ENCODE measurements at places on chromosomes 1 and 21. TPM values are rescaled to one million over a fixed set of nuclear protein-coding genes. Genes with fewer than 3 reads are reported as not detected.

DNA sequence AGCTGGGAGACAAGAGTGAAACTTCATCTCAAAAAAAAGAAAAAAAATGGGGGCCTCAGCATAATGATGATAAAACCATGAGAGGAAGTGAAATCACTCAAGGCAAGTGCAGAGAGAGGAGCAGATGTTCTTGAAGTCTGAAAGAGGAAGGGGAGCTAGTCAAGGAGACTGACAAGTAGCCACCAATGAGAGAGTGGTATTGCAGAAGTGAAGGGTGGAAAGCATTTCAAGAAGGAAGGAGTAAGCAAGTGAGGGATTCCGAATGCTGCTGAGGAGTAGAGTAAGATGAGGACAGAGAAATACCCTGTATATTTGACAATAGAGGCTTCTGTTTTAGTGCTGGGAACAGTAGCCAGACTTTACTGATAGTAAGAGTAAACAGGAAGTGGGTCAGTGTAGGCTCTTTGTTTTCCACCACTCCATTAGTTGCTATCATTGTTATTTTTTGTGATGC, 2.9 kb downstream of the TATDN3 start:
- H3K27ac ChIP-seq: peak overlapping the region; percentile 73
- H3K27me3 ChIP-seq: no peaks in the 10 kb centered on the region
- H3K4me1 ChIP-seq: peaks cover 69% of the 10 kb centered on the region

GRCh38 chr1:168342572-168343280, 62.0 kb downstream of the TBX19 start:
- H3K27ac ChIP-seq: no peak overlapping the region
- H3K4me1 ChIP-seq: peaks cover 7% of the 10 kb centered on the region
- H3K36me3 ChIP-seq: no peaks in the 10 kb centered on the region
- peak; percentile 89 for DNase-seq

- no peak overlapping the region for H3K27ac ChIP-seq
- no peaks in the 10 kb centered on the region for H3K36me3 ChIP-seq
- H3K27me3 ChIP-seq: no peaks in the 10 kb centered on the region
- DNase-seq: no peak
- H3K4me3 ChIP-seq: no peak overlapping the region
- peaks cover 8% of the 10 kb centered on the region for H3K4me1 ChIP-seq
These were observed 104.2 kb upstream of the CASZ1 start for GRCh38 chr1:10900691-10901090.

DNA sequence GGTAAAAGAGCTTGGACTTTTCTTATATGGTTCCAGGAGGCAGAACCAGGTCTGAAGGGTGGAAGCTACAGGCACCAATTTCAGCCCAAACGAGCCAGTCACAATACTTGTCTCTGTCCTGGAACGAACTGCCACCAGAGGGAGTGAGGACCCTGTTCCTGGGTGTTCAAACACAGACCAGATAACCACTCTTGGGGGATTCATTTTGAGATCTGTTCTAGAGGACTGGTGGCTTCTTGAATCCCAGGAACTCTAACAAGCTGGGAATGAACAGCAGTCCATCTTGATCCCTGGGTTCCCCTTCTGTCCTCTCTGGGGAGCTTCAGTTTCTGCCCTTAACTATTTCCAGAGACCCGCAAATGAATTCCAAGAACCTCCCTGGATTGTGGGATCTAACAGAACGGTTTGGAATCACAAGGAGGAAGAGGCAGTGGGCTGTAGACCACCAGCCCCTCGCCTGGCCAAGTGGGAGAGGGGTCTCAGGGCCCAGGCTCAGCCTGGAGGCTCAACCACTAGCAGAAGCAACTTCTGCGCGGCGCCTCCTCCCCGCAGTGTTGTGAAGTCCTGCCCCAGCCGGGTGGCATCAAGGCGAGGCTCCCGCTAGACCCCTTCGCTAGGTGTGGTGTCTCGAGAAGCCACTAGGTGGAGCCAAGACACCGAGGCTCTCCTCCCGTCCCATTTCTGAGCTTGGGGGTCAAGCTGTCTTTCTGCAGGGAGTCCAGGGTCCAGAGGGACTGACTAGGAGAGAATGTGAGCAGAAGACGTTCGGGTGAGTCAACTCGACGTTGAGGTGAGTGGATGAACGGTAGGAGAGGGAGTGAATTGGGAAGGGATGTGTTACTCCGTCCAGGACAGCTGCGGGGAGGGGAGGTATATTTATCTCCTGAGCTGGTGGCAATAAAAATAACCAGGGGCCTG, 12.1 kb upstream of the NES start:
- H3K4me3 ChIP-seq: no peak overlapping the region
- peak; percentile 85 for DNase-seq
- no peaks in the 10 kb centered on the region for H3K36me3 ChIP-seq

- H3K36me3 ChIP-seq: no peaks in the 10 kb centered on the region
- no peak overlapping the region for H3K27ac ChIP-seq
- H3K4me1 ChIP-seq: peaks cover 11% of the 10 kb centered on the region
- H3K27me3 ChIP-seq: no peaks in the 10 kb centered on the region
- no peak for DNase-seq
These were observed 104.4 kb downstream of the CRYAA start for GRCh38 chr21:43273016-43273707.

The CA6 gene
- not detected for total RNA-seq

DNA sequence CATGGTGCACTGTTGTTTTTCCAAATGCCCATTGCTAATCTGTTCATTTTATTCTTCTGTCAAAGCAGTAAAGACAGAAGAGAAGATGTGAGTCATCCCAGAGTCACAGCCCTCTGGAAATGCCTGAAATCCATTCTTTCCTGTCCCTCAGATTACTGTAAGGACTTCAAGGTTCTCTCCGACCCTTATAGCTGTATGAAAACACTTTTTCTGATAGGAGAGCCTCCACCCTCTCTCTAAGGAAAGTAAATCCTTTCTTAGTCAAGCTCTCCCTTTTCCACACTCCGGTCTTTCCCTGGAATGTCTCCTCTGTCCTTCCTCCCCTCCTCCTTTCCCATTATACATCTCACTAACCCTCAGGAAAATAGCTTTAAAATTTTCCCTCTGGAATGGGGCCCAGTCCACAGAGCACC, 3.5 kb upstream of the PRDX6 start:
- no peaks in the 10 kb centered on the region for H3K27me3 ChIP-seq
- H3K36me3 ChIP-seq: no peaks in the 10 kb centered on the region
- DNase-seq: no peak

- no peak for DNase-seq
- no peaks in the 10 kb centered on the region for H3K4me1 ChIP-seq
- H3K27ac ChIP-seq: no peak overlapping the region
- H3K4me3 ChIP-seq: no peak overlapping the region
These were observed 17.3 kb upstream of the TTC4 start for GRCh38 chr1:54698346-54698745.

The ITLN2 gene
- not detected for total RNA-seq

DNA sequence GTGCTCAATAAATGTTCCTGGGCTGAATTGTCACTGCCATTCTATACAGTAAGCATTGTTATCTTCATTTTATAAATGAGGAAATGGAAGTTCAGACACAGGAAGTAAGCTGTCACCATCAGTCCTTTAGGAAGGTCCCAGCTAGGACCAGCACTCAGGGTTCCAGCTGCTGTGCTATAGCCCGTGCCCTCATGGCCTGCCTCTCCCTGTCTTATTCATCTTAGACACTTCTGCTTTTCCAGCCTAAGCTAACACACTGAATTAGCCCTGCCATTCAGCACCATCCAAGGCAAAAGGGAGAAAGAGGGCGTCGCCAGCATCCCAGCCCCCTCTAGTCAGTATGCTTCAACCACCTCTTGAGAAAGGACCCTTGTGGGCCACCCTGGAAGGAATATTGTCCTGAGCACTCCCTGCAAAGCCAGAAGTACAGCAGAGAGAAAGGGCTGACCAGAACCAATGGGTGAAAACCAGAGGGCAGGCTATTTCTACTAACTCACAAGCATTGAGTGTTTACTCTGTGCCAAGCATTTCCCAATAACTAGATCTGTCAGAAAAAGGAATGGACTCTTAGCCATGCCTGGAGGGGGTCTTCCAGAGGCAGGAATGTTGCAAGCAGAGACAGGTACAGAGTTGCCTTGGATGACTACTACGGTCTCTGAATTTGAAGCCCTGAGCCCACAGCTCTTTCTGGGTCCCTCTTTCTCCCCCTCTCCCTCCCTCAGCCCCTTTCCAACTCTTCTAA, 77.9 kb upstream of the NFIA start:
- H3K27me3 ChIP-seq: no peaks in the 10 kb centered on the region
- DNase-seq: no peak
- no peaks in the 10 kb centered on the region for H3K36me3 ChIP-seq
- H3K27ac ChIP-seq: no peak overlapping the region

DNA sequence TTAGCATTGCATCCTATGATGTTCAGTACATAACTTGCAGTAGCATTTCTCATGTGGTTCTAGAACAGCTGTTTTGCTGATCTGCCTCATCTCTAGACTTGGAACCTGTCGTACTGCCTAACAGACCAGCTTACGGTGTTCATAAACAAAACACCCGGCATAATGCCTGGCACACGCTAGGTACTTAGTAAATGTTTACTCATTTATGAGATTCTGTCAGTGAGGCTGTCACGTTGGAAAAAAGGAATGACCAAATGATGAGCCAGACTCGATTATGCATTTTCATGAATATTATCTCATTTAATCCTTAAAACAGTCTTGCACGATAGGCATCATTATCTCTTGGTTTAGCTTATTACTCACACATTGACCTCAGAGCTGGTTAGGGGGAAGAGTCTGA, 46.4 kb downstream of the CACHD1 start:
- H3K4me3 ChIP-seq: no peak overlapping the region
- no peak for DNase-seq
- no peaks in the 10 kb centered on the region for H3K27me3 ChIP-seq
- H3K27ac ChIP-seq: no peak overlapping the region
- H3K4me1 ChIP-seq: peaks cover 5% of the 10 kb centered on the region

GRCh38 chr1:228862542-228863505, 127.5 kb downstream of the RHOU start:
- H3K4me1 ChIP-seq: no peaks in the 10 kb centered on the region
- no peaks in the 10 kb centered on the region for H3K36me3 ChIP-seq
- no peak overlapping the region for H3K4me3 ChIP-seq

- no peaks in the 10 kb centered on the region for H3K27me3 ChIP-seq
- no peaks in the 10 kb centered on the region for H3K36me3 ChIP-seq
- H3K4me3 ChIP-seq: no peak overlapping the region
These were observed 16.9 kb upstream of the EFCAB14 start for GRCh38 chr1:46735708-46736324.

- H3K27ac ChIP-seq: no peak overlapping the region
- no peaks in the 10 kb centered on the region for H3K36me3 ChIP-seq
- DNase-seq: no peak
- no peak overlapping the region for H3K4me3 ChIP-seq
These were observed 11.6 kb upstream of the GOLPH3L start for GRCh38 chr1:150708595-150708994.

The MIXL1 gene
- 1.7 TPM for total RNA-seq

DNA sequence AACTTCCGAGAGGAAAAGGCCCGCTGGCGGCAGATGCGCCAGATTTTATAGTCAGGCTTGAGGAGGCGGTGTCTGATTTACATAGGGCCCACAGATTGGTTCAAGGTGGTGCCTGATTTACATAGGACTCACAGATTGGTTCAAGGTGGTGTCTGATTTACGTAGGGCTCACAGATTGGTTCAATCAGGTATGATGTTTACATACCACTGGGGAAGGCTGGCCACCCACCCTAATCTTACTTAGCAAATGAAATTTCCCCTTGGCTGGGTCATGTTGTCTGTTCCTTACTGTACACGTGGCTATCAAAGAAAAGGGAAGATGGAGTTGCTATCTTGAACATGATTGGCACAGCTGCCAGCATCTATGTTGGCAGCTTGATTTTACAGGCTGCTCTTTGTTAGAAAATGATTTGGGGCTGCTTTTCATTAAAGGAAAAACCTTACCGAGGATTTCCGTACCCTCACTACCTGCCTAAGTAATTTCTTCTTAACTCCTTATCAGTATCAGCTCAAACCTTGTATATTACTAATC, 96.3 kb downstream of the SETD4 start:
- no peak overlapping the region for H3K4me3 ChIP-seq
- H3K27ac ChIP-seq: no peak overlapping the region
- no peaks in the 10 kb centered on the region for H3K36me3 ChIP-seq
- no peak for DNase-seq

The CDC20 gene
- 1.1 TPM for total RNA-seq

The YIPF1 gene
- 19.3 TPM for total RNA-seq

DNA sequence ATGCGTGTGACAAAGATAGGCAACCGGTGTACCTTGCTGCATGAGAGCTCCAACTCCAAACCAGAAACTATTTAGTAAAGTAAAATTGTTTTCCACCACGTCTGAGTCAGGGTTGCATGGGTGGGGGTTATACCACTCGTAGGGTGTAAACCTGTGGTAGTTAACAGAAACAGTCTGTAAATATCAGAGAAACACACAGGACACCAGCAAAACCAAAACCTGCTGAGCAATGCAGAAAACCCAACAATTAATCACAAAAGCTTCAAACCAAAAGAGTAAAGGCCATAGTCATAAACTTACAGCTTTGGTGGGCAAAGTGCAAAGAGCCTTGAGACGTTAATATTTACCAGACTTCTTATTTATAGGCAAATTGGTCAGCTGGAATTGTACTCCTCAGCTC, 282.7 kb downstream of the BACH1 start:
- no peaks in the 10 kb centered on the region for H3K27me3 ChIP-seq
- no peak overlapping the region for H3K4me3 ChIP-seq
- DNase-seq: no peak
- H3K36me3 ChIP-seq: no peaks in the 10 kb centered on the region
- no peak overlapping the region for H3K27ac ChIP-seq
- H3K4me1 ChIP-seq: no peaks in the 10 kb centered on the region

- H3K36me3 ChIP-seq: peaks cover 23% of the 10 kb centered on the region
- no peak overlapping the region for H3K4me3 ChIP-seq
- no peaks in the 10 kb centered on the region for H3K4me1 ChIP-seq
- no peaks in the 10 kb centered on the region for H3K27me3 ChIP-seq
- no peak for DNase-seq
These were observed 35.2 kb upstream of the SYT2 start for GRCh38 chr1:202745323-202745888.

GRCh38 chr1:100816049-100816448, 78.6 kb downstream of the EXTL2 start:
- no peaks in the 10 kb centered on the region for H3K36me3 ChIP-seq
- no peaks in the 10 kb centered on the region for H3K4me1 ChIP-seq
- H3K27ac ChIP-seq: no peak overlapping the region
- H3K4me3 ChIP-seq: no peak overlapping the region
- no peaks in the 10 kb centered on the region for H3K27me3 ChIP-seq

GRCh38 chr1:27049607-27050006, 37.0 kb upstream of the TENT5B start:
- H3K36me3 ChIP-seq: no peaks in the 10 kb centered on the region
- H3K4me3 ChIP-seq: no peak overlapping the region
- H3K4me1 ChIP-seq: peaks cover 6% of the 10 kb centered on the region
- H3K27me3 ChIP-seq: no peaks in the 10 kb centered on the region

DNA sequence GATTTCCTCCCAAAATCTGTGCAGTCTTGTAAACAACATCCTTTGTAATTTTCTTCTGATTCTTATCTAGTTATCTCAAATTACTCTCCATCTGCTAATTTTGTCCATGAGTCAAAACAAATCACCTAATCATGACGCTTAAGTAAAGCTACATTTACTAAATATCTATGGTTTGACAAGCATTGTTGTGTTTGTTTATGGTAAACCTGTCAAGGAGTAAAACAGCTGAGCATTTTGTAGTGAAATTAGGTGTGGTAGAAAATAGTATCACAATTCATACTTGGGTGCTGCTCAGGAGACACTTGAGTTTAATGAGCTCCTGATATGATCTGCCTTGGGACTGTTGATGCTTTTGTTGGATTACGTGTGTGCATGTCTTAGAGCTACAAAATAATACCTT, 11.6 kb downstream of the TIPRL start:
- H3K4me1 ChIP-seq: no peaks in the 10 kb centered on the region
- H3K4me3 ChIP-seq: no peak overlapping the region
- no peaks in the 10 kb centered on the region for H3K27me3 ChIP-seq
- H3K27ac ChIP-seq: no peak overlapping the region
- H3K36me3 ChIP-seq: peaks cover 45% of the 10 kb centered on the region
- DNase-seq: no peak
